ELR (cell line): ENCODE measurements at places on chromosomes 6 and 20.
A peak's percentile ranks its signal among the peaks of the same experiment; 100 is the strongest.

GRCh38 chr20:58403272-58403671, 14.2 kb downstream of the VAPB start:
- DNase-seq = no peak

DNA sequence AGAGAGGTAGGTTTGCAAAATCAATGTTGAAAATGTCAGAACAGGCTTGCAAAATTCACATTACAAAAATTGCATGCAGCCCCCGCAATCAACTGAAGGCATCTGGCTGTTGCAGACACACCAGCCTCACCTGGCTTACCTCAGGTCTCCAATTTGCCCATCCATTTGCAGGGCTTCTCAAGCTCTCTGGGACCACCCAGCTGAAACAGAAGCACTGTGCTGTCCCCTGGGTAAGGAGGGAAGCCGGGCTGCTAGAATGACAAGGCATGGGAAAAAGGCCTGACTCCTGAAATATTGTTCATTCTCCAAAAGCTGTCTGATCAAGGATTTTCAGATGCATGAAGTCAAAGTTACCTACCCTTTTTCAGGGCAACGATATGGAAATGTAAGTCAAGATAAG, 52.6 kb upstream of the CD93 start:
- no peak for DNase-seq

DNA sequence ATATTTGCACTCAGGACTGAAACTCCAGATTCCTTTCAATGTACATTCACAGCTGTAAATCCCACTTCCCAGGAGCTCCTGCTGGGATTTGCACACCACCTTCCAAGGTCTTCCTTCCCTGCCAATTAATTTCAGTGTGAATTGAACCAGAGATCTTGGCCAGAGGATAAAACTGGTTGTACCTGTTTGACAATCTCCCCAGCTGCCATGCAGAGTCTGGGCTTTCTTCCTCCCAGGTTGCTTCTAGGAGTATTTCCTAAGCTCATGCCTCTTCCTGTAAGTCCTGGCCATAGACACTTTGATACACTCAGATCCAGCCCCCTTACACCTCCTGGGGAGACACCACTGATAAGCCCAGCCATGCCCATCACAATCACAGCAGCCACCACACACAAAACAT, 15.6 kb downstream of the MAFB start:
- DNase-seq = no peak

DNA sequence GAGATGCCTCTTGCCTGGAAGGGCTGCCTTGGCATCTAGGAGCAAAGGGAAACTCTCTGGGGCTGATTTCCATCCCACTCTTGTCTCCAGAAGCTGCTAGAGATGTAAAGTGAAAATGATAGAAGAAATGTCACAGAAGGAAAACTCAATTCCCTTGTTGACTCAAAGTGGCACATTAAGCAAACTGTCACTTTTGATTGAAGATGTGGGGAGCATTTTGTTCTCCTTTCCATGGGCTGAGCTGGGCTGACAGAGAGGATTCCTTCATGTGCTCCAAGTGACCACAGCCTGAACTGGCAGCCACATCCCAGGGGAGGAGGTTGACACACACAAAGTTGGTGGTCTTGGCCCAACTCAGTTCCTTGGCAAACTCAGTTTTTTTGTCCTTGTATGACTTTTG, 9.8 kb downstream of the GPR31 start:
- DNase-seq = no peak

- DNase-seq = no peak
Measured at GRCh38 chr6:127893541-127893940, 7.3 kb downstream of the THEMIS start.

DNA sequence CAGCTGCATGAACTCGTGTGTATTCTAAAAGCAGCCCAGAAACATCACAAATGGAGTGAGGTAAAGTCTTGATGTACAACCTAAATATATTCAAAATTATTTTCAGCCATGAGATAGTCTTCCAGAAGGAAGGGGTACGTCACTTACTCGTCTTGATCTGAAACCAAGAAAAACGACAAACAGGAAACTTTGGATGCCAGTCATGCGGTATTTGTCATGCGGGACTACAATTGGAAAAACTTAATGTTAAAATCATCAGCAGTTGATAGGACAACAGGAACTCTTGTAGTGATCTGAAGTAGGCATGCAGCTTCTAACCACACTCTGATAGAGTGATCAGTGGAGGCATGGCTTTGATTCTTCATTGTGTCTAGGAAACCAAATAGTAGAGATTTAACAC, 29.7 kb downstream of the FAM217A start:
- DNase-seq = no peak

- no peak for DNase-seq
Measured at GRCh38 chr20:49165611-49166010, 22.5 kb downstream of the STAU1 start.

GRCh38 chr6:37303891-37304503, 46.1 kb upstream of the TMEM217 start:
- DNase-seq = peak; percentile 66

DNA sequence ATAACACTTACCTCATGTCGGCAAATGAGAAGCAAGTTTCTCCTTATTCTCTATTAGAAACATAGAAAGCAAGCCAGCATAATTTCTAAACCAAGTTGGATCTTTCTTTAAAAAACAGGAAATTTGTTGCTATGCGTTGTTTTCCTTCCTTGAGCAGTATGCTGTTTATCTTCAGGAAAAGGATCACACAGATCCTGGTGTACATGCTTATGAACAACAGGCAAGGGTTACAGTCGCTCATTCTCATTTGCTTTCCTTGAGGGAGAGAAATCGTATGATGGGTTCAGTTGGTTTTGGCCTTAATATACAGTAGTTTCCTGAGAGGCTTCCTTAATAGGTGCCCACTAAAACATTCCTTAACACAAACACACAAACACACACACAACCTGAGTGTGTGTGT, 118.8 kb downstream of the FYN start:
- no peak for DNase-seq

DNA sequence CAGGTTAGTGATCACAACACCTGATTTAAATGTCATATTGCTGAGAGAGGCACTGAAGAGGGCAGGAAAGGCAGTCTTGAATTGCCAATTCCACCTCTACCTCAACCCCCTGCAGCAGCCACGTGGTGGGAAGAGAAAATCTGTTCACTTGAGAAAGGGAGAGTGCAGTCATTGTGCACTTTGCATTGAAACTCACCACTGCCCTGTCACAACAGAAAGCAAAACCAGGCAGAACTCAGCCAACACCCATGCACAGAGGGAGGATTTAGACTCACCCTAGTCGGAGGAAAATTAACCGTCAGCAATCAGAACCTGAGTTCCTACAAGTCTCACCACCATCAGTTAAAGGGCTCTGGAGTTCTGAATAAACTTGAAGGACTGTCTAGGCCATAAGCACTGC, 1040.2 kb downstream of the HACE1 start:
- DNase-seq = no peak

DNA sequence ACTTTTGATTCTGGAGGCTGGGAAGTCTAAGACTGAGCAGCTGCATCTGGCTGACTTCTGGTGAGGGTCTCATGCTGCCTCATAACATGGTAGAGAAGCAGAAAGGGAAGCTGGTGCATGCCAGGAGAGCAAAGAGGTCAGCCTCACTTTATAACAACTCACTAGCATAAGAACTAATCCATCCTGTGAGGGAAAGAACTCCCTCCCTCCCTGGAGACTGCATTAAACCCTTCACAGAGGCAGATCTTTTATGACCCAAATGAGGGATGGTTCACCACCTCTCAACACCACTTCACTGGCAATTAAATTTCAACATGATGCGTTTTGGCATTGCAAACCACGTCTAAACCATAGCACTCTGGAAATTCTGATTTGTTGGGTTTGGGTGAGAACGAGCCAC, 33.9 kb downstream of the STXBP5 start:
- DNase-seq = no peak

DNA sequence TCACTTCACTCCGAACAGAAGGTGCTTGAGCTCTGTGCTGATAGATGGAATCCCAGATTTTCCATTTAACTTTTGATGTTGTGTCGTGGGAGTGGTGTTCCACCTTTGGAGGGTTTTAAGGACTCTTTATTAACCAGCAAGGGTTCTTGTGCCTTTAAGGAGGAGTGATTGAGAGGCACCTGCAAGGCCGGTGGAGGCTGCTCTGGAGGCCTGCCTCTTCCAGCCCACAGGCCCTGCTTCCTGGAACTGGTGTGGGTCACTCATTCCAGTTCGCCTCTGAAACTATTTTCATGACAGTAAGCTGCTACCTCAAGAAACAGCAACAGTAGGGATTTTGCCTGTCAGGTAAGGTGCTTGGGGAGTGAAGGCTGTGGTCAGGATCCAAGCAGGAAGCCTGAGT, 58.8 kb upstream of the APCDD1L start:
- DNase-seq = no peak

GRCh38 chr6:57317060-57317943, at the start of gene PRIM2:
PRIM2 (plus strand) TSS chr6:57317630; CDS start chr6:57318446, 816 bp downstream.
- DNase-seq = peak; percentile 92

GRCh38 chr6:167710363-167710920, 116.3 kb upstream of the AFDN start:
- DNase-seq = no peak

GRCh38 chr6:23175391-23175790, 606.0 kb downstream of the HDGFL1 start:
- no peak for DNase-seq

- DNase-seq = no peak
Measured at GRCh38 chr20:57210054-57210910, 56.2 kb downstream of the BMP7 start.

- peak; percentile 10 for DNase-seq
Measured at GRCh38 chr6:140478631-140479030, 1104.2 kb upstream of the CITED2 start.

DNA sequence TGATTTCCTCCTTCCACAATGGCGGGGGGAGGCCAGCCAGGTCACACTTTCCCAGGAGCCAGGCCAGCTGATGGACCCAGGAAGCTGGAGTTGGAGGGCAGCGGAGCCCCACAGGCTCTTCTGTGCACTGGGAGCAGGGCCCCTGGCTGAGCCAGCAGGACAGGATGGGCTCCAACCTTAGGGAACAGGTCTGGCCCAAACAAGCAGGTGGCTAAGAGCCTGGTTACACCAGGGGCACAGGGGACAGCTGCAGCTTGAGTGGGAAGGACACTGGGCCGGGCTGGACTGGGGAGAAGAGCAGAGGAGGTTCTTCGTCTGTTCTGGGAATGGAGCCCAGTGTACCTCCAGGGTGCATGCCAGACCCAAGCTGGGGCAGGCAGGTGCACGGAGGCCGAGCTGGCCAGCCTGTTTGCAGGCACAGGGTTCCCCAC, 102.3 kb downstream of the DLL1 start:
- DNase-seq = no peak

GRCh38 chr6:24686946-24687345, 20.1 kb downstream of the ACOT13 start:
- no peak for DNase-seq

DNA sequence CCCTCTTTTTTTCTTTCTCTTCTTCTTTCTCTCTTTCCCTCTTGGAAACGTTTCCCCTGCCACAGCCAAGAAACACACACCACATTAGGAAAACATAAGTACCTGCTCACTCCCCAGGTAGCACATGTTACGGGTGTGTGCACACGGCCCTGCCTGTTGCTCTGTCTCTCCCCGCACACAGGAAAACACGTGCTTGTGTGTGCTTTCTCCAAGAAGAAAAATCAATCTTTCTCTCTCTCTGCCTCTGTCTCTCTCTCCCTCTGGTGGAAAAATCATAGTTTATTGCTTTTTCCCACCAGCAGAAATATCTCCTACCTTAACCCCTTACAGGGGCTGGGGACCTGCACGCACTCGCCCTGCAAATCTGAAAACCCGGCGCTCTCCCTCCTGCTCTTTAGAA, 102.3 kb downstream of the EDN3 start:
- no peak for DNase-seq

DNA sequence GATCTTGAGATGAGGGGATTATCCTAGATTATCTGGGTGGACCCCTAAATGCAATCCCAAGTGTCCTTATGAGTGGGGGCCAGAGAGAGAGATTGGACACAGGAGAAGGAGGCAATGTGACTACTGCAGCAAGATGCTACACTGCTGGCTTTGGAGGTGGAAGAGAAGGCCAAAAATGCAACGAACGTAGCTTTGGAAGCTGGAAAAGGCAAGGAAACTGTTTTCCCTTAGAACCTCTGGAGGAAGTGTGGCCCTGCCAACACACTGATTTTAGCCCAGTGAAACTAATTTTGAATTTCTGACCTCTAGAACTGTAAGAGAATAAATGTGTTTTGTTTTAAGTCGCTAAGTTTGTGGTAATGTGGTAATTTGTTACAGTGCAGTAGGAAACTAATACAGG, 15.7 kb downstream of the PPARD start:
- no peak for DNase-seq

DNA sequence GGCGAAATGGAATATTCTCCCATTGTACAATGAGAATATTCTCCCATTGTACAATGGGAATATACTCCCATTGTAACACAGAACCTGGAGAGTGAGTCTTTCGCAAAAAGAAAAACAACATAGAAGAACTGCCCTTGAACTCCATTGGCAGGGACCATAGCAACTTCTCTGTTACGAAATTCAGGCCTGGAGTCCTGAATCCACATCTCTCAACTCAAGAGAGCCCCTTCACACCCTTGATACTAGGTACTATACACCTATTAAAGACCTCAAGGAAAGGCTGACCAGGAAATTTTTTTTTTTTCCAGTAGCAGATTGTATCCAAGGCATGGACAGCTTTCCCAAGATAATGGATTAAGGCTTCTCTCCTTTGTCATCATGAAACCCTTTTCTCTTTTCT, 1687.0 kb downstream of the GRIK2 start:
- DNase-seq = no peak

DNA sequence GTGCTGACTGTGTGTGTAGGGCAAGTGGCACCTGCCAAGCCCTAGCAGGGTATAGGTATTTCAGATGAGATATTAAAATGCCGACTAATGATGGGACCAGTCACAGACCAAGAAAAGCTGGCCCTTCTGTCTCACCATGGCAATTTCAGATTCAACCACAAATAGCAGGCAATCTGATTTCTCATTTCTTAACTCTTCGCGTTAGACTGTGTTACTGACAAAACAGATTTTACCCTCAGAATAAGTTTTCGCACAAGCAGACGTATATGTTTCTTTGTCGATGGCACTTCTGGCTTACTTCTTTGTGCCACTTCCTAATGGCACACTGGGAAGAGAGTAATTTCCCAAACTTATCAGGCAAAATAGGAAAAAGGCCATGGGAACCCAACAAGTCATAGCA, 58.7 kb downstream of the CAP2 start:
- no peak for DNase-seq

GRCh38 chr6:153140299-153140698, 9.2 kb upstream of the RGS17 start:
- DNase-seq = no peak

- peak; percentile 25 for DNase-seq
Measured at GRCh38 chr6:157033428-157034140, 256.4 kb downstream of the ARID1B start.
